ENCODE measurements at places on chromosomes 5 and 9. TPM values are rescaled to one million over a fixed set of nuclear protein-coding genes. Genes with fewer than 3 reads are reported as not detected.

The NPR3 gene
- 6.5 TPM for total RNA-seq

GRCh38 chr5:122921826-122922225 lies 76.4 kb downstream of the SNX24 start:
- no peak for DNase-seq

GRCh38 chr5:111779922-111780292 lies 22.9 kb upstream of the NREP start:
- DNase-seq = no peak

GRCh38 chr5:72020161-72020983 lies 86.9 kb upstream of the MAP1B start:
- DNase-seq = no peak

- DNase-seq = no peak
These were observed 4.6 kb downstream of the ARSI start for GRCh38 chr5:150297934-150298595.

DNA sequence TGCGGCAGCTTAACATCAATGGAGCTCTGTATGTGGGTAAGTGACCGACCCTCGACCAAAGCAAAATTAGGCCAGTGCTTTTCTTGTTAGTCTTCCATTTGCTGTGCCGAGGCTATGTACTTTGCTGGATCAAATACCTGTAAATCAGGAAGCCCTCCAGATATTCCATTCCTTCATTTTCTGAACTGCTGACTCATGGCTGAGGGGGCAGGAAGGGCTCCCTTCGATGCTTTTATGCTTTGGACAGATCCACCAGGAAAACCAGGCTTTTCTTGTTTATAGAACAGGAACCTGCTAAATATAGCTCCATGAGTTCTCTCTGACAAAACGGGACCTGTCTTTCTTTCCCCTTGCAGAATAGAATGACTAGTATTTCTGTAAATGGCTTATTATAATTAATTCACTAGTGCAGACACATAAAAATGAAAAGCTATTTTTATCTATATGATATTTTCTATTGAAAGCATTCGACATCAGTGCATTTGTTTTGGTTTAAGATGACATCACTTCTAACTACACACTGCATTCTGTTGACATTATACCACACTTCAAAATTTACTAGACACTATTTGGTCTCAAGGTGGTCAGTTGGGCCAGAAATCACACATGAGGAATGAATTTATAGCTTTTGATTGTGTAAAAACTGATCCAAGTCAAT lies 93.3 kb downstream of the LIFR start:
- no peak for DNase-seq

DNA sequence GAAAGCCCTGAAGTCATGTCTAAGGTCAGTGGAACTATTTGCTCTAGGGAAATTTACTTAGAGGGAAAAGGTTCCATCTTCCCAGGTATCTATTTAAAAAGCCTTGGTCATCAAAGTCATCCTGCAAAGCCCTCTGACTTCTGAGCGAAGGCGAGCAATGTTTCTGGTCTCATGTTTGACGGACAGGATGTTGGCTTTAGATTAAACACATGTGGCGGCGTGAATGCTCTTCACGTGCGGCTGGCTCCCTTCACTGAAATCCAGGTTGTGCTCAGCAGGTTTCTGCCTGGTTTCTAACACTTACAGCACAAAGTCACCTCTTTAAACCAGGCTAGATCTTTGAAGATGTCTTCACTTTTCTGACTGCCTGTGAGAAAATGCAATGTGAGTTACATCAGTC lies 5.7 kb upstream of the ZBTB34 start:
- no peak for DNase-seq

DNA sequence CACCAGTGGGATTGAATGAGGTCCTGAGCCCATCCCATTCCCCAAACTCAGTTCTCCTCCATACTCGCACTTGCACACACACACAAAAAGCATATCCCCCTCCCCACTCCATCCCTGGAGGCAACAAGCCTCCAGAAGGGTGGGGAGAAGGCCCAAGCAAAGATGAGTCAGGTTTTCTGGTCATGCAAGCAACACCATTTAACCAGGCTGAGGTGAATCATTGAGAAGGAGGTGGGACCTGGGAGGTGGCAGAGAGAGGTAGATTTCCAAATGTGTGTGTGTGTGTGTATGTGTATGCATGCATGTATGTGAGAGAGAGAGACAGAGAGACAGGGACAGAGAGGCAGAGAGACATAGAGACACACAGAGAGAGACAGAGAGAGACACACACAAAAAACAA lies 185.2 kb upstream of the TRIM32 start:
- DNase-seq = no peak

The TMEM232 gene
- total RNA-seq = 4.1 TPM

- no peak for DNase-seq
These were observed 209.3 kb downstream of the PALM2AKAP2 start for GRCh38 chr9:109989296-109989695.

GRCh38 chr9:133915534-133916158 lies 76.5 kb downstream of the VAV2 start:
- DNase-seq = no peak

The LSM11 gene
- total RNA-seq = 7.5 TPM

The SUB1 gene
- total RNA-seq = 152 TPM

GRCh38 chr5:61087921-61088320 lies 74.3 kb downstream of the SMIM15 start:
- no peak for DNase-seq

Measured in mucosa of gallbladder (tissue), 1 donor.